ENCODE measurements at places on chromosomes 6 and 20.

GRCh38 chr20:2578475-2579192, 42.3 kb downstream of the TMC2 start:
- no peak for DNase-seq

DNA sequence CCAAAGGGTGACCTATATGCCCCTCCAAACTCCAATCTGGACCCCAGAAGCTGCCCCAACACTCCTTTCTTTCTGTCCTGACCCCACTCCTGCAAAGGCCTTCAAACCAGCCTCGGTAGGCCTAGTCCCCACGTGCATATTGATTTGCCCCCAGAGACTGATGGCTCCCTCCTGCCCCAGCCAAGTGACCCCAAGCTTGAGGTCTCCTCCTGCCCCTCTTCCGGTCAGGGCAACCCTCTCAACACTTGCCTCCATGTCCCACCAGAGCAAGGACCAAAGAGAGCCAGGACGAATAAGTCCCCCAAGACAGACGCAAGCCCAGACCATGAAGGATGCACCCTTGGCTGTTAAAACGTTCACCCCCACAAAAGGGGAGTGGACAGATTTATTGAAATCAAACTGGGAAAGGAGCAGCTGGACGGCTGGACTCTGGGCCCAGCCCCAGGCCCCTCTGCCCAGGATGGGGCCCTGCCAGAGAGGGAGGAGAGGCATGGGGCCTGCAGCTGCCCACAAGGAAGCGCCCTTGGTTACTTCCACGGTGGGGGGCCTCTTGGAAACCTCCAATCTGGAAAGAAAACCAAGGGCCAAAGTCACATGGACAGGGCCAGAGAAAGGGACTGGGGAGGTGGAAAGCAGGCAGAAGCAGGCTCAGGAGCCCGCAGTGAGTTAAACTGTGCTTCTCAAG, 2.4 kb upstream of the SPEF1 start:
- DNase-seq, result no peak

GRCh38 chr6:76914737-76915136, 548.6 kb downstream of the HTR1B start:
- DNase-seq, result no peak

GRCh38 chr20:57695940-57696339, 13.9 kb downstream of the PMEPA1 start:
- DNase-seq, result no peak

DNA sequence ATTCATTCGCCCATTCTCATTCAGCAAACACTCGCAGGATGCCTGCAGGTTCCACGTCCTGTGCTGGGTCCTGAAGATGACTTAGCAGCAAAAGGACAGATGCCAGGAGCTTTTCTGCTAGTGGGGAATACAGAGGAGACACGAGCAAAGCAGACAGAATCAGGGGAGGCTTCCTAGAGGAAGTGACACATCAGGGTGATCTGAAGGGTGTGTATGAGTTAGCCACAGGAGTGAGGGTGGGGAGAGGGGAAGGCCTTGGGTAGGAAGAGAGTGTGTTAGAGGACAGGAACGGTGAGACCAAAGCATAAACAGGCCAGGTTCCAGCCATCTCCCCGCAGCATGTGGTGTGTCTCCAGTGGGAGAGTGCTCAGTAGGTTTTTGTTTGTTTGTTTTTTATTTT, 73.4 kb upstream of the GTSF1L start:
- DNase-seq, result no peak

GRCh38 chr20:47315339-47316056, 41.0 kb downstream of the ZMYND8 start:
- DNase-seq, result no peak

DNA sequence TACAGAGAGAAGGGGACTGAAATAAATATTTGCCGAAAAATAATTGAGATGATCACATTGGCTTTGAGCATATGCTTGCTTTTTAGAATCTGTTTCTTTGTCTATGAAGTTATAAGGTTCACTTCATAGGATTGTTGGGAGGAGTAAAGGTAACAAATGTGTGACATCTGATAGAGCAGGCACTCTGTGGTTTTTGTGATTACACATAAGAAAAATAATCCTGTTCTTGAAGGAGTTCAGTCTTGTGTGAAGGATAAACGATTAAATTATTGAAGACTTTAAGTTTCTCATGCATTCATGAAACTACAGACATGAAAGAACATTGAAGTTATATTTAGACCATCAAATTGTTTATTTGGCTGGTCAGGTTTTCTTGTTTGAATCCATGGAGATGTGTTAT, 45.0 kb downstream of the QKI start:
- DNase-seq, result no peak

DNA sequence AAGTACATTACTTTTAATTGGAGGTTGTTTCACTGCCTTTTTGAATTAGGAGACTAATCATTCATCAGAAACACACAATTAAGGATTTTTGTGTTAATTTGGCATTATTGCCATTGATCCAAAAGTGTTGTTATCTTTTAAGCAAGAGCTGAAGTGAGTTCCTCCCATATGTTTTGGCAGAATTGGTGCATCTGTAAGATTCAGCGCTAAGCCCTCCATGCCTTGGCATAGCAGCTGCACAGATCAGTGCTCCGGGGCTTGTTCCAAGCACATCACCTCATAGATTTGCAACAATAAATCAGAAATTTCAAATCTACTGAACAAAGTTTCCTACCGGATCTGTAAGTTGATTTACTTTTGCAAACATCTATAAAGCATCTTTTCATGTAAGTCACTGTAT, 106.8 kb upstream of the PHACTR1 start:
- DNase-seq, result no peak

DNA sequence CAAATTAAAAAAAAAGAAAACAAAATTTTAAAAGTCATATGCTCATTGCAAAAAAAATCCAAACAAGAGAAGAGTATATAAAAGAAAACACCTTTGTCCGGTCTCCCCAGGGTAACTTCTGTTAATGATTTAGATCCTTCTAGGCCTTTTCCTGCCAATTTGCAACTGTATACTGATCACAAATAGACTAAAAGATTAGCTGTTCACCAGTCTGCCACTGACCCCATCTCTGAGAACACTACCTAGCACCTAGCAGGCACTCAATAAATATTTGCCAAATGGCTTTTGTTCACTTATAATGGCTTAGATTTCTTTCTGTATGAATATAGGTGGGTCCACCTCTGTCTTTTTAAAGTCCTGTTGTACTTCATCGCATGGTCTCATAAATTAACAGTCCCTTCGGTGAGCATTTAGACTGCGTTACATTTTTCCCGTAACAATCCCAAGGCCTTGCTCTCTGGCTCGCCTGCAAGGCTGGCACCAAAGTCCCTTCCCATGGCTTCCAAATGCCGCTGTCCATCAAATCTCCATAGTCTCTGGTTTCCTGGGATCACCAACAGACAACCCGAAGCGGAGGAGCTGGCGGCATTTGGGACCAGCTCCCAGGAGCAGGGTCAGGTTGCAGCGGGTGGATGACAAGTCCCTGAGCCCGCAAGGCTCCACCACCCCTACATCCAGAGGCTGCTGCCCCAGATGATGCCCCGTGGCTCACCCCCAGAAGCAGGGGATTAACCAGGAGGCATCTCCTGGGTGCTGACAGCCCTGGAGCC, 11.8 kb downstream of the JPH2 start:
- DNase-seq, result no peak

DNA sequence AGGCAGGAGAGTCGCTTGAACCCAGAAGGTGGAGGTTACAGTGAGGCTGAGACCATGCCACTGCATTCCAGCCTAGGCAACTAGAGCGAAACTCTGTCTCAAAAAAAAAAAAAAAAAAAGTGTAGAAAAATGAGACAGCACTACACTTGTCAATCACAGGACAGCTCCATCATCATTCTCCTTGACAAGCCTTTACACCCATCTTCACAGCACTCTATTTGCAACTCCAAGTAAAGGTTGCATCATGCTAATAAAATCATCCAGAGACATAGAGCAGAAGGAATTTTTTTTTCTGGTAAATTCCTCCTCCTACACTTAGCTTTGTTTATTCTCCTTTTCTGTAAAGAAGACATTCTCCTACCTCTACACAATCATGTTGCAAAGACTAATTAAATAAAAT, 791.0 kb upstream of the HS3ST5 start:
- no peak for DNase-seq

DNA sequence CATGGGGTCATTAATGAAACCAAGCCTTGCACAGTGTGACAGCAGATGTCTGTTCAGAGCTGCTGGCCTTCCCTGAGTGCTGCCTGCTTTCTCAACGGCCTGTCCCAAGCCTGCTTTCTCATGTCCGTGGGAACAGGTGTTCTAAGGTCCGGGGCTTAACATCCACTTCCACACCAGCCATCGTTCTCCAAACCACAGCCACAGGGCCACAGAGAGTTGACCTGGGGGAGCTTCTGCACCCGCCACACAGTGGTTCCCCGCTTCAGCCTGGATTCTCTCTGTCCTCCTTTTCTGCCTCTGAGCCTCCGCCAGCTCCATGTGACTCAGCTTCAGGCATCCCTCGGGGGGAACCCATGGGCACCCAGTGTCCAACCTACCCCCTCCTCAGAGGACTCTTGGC, 26.9 kb upstream of the PPP1R3G start:
- no peak for DNase-seq

- no peak for DNase-seq
Observed at GRCh38 chr6:132130626-132131298, 179.6 kb upstream of the CCN2 start.

- DNase-seq, result no peak
Observed at GRCh38 chr6:7697820-7698623, 27.9 kb upstream of the BMP6 start.

DNA sequence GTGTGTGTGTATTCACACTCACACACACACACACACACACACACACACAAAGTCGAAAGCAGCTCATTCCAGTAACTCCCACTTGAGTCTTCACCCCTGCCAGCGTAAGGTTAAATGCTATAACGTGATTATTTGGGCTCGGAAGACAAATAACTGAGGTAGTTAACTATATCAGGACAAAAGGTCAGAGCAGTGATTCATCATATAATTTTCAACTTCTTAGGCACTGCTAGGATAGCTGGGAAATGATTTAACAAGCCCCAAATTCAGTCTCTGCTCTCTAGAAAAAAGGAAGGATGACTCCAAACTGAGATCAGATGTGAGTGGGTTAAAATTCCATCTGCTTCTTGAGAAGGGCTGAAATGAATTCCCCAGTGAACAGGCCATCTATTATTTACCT, 30.7 kb downstream of the HDGFL1 start:
- no peak for DNase-seq

DNA sequence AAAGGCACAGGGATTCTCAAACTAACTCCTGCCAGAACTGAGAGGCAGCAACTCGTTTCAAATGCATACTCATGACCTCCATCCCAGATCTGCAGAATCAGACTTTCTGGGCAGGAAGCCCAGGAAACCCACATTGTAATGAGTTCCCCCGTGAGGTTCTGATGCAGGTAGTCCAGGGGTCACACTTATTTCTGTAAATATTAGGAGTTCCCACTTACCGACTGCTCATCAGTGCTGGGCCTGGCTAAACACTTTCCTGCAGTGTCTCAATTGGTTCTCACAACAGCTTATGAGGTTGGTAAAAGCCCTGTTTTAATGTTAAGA, 11.6 kb downstream of the DUSP15 start:
- DNase-seq, result no peak

GRCh38 chr20:52083627-52084232, 107.8 kb downstream of the ZFP64 start:
- DNase-seq, result no peak

- no peak for DNase-seq
Observed at GRCh38 chr20:4135385-4136077, 120.2 kb upstream of the RNF24 start.

- DNase-seq, result peak; percentile 30
Observed at GRCh38 chr20:44069203-44070011, 117.6 kb downstream of the JPH2 start.

DNA sequence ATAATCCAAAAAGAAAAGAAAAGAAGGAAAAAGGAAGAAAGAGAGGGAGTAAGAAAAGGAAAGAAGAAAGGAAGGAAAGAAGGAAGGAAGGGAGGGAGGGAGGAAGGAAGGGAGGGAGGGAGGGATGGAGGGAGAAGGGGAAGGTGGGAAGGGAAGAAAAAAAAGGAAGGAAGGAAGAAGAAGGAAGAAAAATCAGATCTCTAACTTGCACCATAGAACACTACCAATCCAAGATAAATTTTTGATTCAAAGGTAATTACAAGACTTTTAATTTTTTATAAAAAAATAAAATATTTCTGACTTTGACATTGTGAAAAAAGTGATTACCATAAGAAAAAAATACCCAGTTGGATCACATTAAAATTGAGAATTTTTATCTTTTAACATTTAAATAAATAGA, 70.5 kb upstream of the NKAIN2 start:
- no peak for DNase-seq

DNA sequence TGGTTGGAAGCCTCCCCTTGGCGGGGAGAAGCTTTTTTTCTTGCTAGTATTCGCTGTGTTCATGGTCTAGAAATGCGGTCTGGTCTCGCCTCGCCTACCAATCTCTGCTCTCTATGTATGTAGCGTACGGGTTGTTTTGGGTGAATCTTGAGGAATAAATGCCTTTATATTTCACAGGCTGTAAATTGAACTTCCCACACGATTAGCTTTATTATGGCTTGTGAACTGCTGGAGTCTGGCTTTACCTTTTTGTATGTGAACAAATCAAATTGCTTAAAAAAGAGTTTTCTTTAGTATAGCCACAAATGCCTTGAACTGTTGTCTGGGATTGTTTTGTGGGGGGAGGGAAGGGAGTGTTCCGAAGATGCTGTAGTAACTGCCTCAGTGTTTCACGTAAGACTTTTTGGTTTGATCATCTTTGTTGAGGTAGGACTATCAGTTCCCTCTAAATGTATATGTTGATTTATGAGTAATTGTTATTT, 2.2 kb downstream of the INSM1 start:
- no peak for DNase-seq

GRCh38 chr20:52482044-52482443, 290.5 kb upstream of the ZFP64 start:
- no peak for DNase-seq

- no peak for DNase-seq
Observed at GRCh38 chr6:138944412-138944811, 43.6 kb downstream of the REPS1 start.

DNA sequence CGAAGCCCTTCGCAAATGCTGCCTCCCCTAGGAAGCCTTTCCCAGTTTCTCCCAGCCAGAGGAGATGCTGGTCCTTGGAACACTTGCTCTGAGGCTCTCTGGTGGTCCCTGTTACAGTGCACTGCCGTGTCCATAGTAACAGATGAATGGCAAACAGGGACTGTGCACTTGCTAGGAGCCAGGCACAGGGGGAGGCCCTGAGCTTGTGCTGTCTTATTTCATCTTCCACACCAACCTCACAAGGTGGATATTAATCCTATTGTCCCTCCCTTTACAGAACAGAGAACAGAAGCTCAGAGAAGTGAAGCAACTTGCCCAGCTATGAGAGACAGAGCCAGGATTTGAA, 19.0 kb downstream of the SRC start:
- DNase-seq, result no peak
